ENCODE measurements at places on chromosomes 13 and 19.
A peak's percentile ranks its signal among the peaks of the same experiment; 100 is the strongest.

- DNase-seq = peak; percentile 34
Observed at GRCh38 chr19:51094696-51095279, 12.1 kb upstream of the KLK14 start.

DNA sequence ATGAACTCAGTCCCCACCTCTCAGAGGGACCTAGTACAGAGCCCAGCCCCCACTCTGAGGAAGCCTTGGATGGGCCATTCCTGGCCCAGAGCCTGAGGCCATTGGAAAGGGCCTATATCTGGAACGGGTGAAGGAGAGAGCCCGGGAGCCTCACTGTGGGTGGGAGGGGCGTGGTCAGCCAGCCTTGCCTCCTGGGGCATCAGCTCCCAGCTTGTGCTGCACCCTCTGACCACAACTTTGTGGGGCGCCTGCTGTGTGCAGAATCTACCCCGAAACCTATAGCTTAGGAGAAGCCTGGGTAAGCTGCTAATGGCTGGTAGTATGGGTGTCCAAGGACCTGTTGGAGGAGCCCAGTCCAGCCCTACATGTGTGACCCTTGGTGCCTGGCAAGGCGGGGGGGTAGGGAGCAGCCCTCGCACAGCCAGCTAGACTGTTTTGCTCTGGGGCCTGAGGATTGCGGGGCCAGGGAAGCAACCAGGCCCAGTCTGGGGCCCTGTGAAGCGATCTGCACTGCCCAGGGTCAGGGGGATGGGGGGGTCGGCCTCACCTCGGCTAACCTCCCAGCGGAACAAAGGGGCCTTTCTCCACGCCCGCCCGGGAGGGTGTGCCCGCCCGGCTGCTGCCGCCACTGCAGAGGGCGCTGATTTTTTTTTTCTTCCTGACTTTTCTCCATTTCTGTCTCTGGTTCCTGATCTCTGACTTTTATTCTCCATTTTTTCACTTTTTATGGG lies 42.3 kb downstream of the LYL1 start:
- no peak for DNase-seq

- no peak for DNase-seq
Observed at GRCh38 chr13:113991191-113991669, 17.4 kb upstream of the C13orf46 start.

DNA sequence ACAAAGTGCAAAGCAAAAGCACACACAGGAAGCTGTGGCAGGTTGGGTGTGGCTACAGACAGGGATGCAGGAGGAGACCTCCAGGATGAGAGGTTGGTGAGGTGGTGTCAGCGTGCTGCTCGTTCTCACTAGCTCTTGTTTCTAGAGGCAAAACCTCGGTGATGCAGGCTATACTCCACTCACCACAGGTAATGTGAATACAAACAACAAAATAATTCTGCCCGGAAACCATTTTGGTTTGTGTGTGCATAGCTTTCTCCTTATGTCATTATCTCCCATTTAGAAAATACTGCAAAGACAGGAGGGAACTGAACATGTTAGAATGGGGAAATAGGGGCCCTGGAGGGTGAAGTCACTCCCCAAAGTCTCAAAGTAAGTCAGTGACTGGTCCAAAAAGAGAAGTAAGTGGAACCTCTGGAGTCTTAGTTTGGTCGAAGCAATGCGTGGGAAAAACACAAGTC lies 9.4 kb downstream of the LCP1 start:
- no peak for DNase-seq

- no peak for DNase-seq
Observed at GRCh38 chr19:39936020-39936419, 1.6 kb upstream of the FCGBP start.

- no peak for DNase-seq
Observed at GRCh38 chr19:4591320-4591719, 31.8 kb upstream of the SEMA6B start.

DNA sequence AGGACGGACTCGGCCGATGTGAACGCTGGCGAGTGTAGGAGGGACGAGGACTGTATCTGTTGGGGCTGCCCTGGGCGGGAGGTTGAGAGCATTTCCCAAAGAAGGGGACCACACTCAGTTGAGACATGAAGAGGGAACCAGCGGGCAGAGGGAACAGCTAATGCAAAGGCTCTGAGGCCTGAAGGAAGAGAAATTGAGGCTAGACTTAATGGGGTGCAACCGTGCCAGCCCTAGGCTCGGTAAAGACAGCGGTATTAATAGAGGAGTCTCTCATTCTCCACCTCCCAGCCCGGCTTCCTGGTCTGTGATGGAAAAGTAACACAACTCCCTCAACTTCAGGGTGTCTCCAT lies 1.1 kb downstream of the MPV17L2 start:
- no peak for DNase-seq

DNA sequence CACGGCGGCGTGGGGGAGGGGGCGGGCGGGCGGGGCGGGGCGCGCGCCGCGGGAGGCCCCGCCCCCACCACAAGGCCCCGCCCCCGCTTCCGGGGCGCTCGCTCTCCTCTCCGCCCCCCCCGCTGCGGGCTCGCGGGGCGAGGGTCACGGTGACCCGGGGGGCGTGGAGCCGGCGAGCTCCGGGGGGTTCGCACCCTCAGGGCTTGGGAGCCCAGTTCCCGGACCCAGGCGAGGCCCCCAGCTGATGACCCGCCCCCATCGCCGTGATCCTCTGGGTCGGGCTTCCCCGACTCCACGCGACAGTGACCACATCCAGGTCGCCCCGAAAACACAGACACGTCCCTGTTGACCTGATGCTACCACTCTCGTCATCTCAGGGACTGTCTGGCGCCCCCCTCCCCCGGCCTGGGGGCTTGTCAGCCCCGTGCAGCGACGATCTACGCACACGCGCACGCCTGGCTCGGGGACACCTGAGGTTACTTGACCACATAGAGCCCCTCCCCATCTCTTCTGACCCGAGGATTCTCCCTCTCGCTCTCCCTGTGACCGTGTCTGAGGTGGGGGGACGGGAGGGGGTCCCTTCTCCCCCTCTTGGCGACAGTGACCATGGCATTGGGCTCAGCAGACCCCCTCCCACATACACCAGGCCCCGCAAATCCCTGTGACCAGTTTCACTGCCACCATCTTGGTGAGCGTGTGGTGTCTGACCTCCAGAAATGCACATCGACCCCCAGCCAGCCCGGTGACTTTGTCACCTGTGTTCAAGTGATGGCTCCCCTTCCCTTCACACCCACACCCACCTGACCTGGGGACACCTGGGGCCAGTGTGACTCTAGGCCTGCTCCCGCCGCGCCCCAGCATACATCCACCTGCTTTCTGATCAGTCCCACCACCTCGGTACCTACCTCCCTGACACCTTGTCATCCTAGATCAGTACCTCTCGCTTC lies 670 bp downstream of the MAP2K7 start:
- no peak for DNase-seq

- DNase-seq = no peak
Observed at GRCh38 chr13:47665043-47665442, 336.0 kb downstream of the SUCLA2 start.

DNA sequence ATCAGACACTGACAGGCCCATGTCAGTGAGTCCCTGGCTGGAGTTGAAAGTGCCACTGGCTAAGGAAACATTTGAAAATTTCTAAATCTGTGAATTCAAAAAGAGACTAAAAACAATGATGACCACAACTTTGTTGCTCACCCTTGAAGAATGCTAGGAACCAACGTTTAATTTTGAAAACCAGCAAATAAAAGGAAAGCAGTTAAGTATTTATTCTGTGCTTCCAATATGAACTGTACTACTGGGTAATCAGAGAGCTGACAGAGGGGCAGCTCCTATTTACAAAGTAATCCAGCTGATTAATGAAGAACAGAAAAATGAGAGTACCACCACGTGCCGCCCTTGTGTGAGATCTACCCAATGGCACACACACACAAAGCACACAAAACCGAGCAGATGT lies 44.7 kb upstream of the LATS2 start:
- no peak for DNase-seq

DNA sequence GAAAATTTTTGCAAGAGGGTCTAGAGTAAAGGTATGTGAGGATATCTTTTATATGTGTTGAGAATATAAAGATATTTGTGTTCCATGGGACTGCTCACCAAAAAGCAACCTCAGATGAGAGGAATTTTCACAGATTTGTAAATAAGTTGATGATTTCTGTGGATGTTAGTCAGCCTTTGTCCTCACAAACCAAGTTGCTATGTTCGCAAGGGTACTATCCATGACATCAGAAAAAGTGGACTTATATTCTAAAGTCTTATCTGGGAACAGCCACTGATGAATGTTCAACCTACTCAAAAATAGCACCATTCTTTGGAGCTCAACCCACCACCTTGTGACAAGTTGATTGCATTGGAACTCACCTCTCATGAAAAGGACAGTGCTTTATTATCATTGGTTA lies 138.6 kb downstream of the PCDH20 start:
- DNase-seq = no peak

DNA sequence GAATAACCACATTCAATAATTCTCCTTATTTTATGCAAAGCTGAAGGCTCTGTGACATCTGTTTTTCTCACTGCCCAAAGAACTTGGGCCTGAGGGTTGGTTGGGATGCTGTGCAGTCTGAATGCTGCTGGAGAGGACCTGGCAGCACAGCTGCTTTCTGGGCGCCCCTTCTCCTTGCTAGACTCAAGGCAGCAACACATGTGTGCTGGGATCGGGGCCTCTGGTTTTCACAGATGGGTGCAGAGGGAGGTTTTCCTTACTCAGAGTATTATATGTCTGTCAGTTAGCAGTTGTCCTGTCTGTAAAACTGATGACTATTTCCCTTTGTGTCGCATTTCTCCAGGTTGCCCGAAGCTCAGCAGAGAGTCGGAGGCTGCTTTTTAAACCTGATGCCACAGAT lies 53.2 kb upstream of the TEX29 start:
- no peak for DNase-seq

DNA sequence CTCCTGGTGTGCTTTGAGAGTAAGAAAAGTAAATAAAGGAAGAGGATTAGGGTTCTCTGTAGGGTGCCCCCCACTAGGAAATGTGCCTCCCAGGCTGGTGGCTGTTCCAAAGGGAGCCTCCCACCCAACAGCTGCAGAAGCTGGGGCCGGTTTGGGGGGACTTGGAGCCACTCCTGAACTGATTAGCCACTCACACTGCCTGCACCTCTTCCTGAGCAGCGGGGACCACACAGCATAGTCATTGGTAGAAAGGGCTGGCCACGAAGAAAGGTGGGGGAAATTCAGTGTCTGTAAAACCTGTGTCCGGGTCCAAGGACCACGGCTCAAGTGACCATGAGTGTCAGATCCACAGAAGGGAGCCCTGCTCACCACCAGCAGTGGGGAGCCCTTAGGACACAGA lies 55.6 kb downstream of the SPACA7 start:
- no peak for DNase-seq

DNA sequence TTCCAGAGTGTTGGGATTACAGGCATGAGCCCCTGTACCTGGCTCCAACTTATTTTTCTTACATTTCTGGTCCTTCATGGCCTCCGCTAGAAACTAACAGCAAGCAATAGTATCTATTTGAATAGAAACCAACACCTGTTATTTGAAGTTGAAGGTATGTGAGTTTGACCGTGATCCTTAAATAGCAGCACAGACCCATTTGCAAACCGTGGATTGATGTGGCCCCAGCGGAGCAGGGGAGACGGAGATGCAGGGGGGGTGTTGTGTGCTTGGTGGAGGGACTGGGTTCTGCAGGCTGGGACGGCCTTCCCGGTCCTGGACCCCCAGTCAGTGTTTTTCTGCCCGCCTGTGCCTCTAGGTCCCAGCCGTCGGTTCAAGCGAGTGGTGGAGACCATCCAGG lies 16.9 kb downstream of the TMEM150B start:
- no peak for DNase-seq

DNA sequence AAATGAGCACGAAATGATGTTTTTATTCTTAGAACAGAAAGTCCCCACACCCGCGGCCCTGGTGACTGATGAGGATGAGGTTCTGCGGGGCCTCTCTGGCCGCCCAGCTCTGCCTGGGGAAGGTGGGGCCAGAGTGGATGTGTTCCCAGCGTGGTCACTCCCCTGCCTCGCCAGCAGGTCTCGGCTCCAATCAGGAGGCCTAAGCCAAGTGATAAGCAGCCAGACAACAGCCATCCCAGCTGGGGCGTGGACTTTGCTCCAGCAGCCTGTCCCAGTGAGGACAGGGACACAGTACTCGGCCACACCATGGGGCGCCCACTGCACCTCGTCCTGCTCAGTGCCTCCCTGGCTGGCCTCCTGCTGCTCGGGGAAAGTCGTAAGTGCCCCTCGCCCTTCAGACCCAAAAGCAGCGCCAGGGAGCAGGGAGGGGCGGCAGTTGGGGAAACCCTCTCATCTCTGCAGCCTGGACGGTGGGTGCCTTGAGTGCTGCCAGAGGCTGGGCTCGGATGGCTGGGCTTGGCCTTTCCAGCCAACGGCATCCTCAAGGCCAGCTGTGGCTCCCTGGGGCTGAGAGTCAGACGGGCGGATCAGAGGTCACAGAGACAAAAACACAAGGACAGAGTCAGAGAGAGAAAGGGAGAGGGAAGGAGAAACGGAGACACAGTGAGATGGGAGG lies at the start of gene F10:
F10 (plus strand) TSS at position 250 of the 676 bp plus-strand sequence; CDS start at position 307, 57 bp downstream.
- DNase-seq = no peak

- DNase-seq = no peak
Observed at GRCh38 chr19:4284176-4284958, 5.3 kb downstream of the SHD start.

Measured in stimulated activated CD4-positive, alpha-beta T cell treated with anti-CD3 and anti-CD28 coated beads, Interleukin-4, amount 100 ng/mL, for 1 hour (primary cell).